ENCODE measurements at places on chromosomes 1 and 21. TPM values are rescaled to one million over a fixed set of nuclear protein-coding genes. Genes with fewer than 3 reads are reported as not detected.
A peak's percentile ranks its signal among the peaks of the same experiment; 100 is the strongest.

DNA sequence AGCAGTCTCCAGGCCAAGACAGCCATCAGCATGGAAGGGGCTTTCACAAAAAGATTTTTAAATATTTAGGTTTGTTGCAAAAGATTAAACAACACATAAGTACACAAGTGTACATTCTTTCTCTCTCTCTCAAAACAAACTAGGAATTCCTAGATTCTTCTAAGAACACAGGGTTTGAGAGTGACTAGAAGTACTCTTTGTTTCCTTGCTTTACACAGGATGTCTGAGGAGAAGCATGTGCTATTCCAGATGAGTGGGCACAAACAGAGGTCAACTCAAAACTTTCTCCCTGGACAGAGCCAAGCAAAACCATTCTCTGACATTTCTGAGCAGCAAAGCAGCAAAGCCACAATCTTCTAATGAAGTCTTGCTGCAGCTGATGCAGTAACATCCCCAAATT, 210.6 kb upstream of the HOOK1 start:
- peak; percentile 24 for DNase-seq
- H3K4me3 ChIP-seq, result no peak overlapping the region
- H3K4me1 ChIP-seq, result no peaks in the 10 kb centered on the region
- no peaks in the 10 kb centered on the region for H3K36me3 ChIP-seq

RNF186 gene
- total RNA-seq, result not detected

YRDC gene
- 11.6 TPM for total RNA-seq

- H3K4me3 ChIP-seq, result no peak overlapping the region
- H3K4me1 ChIP-seq, result no peaks in the 10 kb centered on the region
- no peaks in the 10 kb centered on the region for H3K36me3 ChIP-seq
- no peaks in the 10 kb centered on the region for H3K27me3 ChIP-seq
Observed at GRCh38 chr1:42312576-42313212, 22.3 kb downstream of the FOXJ3 start.

FAM72B gene
- total RNA-seq, result 2.5 TPM
